Central memory CD8-positive, alpha-beta T cell (primary cell): ENCODE measurements at places on chromosomes 16 and 17.

DNA sequence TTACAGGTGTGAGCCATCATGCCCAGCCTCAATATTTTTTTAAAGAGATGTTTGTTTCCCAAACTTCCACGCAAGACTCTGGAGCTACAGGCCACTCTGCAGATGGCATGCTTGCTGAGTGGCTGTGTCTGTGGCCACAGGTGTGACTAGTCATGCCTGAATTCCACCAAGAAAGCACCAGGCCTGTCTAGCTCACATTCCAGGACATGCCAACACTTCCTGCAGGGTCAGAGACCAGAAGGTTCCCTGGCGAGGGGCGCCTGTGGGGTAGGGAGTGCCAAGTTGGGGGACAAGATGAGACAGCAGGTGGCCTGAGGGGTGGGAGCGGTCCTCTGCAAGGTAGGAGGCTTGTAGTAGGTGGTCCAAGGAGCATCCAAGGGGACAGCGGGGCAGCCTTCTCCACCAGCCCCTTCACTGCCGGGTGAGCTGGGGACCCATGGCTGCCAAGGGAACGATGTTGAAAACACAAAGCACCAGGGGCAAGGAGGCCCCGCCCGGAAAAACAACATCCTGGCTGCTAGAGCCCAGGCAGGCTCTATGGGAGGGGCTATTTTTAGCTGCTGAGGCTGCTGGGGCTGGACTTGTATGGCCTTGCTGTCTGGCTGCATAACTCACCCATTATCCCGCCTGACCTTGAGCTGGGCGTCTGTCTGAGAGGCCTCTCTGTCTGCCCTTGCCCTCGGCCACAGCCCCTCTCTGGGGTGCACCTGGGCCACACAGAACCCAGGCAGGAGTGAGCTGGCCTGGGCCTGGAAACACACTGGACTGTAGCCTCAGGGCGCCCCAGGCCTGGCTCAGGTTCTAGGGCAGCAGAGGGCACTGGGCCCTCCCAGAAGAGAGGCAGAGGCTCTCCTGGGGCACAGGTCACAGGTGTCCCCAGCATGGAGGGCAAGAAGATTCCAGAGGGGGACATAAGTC, 5.7 kb downstream of the TRIM47 start:
- peak; percentile 35 for DNase-seq

DNA sequence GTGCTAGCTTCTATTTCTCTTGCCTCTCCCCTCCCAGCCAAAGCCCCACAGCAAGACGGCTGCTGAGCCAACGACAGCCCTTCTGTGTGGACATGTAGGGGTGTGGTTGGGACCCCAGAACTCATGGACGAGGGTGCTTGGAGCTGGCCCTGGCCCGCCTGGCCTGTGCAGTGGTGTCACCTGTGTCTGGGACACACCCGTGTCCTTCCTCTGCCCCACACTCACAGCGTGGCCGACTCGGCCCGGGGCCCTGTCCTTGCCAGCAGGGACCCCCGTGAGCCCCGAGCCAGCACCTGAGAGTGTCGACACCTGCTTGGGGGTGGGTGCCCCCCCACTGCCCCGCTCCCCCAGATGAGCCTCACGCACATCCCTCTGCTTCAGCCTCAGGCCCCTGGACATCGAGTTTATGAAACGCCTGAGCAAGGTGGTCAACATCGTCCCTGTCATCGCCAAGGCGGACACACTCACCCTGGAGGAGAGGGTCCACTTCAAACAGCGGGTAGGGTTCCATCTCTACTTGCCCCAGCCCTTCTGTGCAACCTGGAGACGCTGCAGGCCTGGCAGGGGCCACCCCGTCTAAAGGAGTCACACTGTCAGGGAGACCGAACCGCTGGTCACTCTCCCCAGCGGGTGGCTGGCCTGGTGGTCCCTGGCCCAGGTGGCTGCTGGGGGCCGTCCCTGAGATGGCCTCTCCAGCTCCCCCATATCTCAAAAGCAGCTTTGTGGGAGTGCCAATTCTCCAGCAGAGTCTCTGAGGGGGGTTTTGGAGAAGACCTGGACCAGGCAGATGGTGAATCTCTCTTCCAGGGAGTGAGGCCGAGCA, 349.8 kb downstream of the SEC14L1 start:
- DNase-seq = no peak

- no peak for DNase-seq
Observed at GRCh38 chr16:66247516-66248481, 118.7 kb upstream of the CDH5 start.

DNA sequence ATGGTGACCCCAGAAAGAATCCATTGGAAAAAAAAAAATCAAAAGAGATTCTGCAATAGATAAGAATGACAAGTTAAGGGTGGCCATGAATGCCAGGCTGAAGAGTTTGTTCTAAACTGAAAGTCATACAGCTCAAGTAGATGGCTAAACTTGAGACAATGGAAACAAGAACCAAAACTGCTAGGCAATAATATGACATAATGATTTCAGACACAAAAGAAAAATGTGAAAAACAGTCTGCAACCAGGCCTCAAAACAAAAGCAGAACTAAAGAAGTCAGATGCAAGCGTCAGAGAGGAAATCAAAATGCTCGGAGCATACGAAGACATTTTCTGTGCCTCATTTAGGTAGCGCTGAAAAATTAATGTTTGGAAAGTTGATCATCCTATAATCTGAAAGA, 54.4 kb upstream of the YPEL2 start:
- no peak for DNase-seq

GRCh38 chr17:27306276-27306835, 12.4 kb downstream of the WSB1 start:
- no peak for DNase-seq

- no peak for DNase-seq
Observed at GRCh38 chr17:8658810-8659209, 28.3 kb upstream of the MYH10 start.

DNA sequence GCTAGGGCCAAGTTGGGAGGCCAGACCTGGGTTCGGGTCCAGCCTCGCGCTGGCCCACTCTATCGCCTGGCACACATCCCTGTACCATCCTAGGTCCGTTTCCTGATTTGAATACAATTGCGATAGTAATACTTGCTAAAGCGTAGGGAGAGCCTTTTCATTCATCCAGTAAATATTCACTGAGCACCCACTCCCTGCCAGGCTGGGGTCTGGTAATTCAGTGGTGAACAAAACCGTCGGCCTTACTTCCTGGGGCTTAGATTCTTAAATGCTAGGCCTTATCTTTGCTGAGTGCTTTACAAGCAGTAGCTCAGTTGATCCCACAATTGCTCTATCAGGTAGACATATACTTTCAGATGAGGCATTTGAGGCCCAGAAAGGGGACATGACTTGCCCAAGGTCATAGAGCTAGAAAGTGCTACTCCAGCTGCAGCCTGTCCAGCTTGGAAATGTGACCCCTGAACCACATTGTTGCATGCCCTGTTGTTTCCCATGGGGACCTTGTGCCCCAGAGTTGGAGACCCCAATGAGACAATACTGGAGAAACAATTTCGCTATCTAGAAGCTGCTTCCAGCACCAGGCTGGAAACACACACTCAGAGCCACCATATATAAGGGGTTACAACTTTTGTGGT, 691 bp downstream of the USB1 start:
- no peak for DNase-seq

- DNase-seq = no peak
Observed at GRCh38 chr17:12592941-12593340, 72.7 kb upstream of the MYOCD start.

DNA sequence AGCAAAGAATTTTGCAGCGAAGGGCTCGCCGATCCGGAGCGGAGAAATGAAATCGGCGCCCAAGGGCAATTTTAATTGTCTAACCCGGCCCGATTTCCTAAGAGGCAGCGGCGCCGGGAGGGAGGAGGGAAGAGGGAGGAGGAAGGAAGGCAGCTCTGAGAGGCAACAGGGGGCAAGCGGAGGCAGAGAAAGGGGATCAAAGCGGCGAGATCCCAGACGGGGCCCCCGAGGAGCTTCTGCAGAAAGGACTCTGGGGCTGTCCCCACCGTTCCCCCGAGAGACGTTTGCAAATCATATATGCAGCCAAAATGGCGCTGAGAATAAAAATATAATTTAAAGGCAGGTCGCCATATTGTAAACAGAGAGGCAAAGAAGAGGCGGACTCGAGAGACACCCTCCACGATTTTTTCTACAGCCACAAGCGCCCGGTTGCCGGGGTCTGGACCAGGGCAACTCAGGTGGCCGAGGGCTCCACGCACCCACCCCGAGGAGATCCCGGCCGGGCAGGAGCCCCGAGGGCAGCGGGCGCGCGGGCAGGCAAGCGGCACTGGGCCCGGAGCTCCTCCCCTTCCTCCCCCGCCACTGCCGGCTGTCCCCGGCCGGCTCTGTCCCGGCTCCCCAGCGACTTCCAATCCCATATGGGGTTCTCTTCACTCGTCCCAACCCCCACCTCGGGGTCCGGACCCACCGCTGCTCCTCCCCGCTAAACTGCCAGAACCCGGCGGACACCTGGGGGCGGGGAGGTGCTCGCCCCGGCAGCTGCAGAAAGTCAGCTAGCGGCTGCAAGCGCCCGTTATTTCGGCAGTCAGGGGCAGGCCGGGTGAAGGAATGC, 1.9 kb downstream of the PHF12 start:
- peak; percentile 40 for DNase-seq

DNA sequence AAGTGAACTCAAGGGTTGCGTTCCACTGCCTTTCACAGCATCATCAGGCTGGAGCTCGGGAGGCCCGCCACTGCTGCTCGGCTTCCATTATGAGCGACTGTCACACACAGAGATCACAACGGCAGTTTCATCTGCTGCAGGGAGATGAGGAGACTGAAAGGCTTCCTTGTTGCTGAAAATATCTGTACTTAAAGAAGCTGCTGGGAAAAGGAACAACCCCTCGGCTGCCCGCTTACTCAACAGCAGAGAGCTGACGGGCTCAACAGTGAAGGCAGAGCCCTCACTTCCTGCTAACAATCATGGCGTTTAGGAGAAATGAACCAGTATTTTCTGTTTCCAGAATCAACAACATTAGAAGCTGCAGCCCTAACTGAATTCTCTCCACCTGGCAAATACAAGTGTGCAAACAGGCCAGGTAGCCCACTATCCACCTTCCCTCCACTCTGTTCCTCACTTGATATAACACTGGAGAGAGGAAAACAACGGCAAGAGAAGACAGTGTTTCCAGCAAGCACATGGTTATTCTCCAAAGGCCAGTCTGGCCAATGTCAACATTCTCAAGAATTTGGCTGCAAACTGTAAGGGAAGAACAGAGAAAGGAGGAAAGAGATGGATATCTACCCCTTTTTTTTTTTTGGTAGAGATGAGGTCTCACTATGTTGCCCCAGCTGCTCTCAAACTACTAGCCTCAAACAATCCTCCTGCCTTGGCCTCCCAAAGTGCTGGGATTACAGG, 33.7 kb downstream of the MBTPS1 start:
- no peak for DNase-seq

DNA sequence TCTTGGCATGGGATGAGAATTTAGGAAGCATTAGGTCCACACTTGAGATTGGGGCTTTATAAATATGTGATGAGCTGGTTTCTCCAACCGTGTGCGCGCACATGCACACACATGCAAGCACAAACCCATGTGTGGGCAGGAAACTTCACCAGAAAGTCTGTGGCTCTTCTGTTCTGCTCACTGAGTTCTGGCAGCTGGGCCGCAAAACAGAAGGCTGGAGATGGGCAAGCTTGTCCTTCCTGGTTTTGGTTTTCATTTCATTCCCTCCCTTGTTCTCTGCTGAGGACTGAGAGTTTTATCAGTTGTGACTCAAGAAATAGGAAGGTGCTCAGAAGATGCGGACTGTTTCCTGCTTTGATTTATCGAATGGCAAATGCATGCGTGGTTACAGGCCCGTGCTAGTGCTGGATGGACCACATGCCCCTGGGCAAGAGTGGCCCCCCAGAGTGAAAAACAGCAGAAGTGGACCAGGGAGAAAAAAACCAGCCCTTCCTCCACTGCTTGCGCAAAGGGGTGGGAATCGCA, 14.1 kb downstream of the MAP3K14 start:
- no peak for DNase-seq

GRCh38 chr17:22217135-22217534, 524.8 kb downstream of the KCNJ18 start:
- DNase-seq = no peak

GRCh38 chr16:15961060-15961511, 11.7 kb downstream of the ABCC1 start:
- DNase-seq = peak; percentile 27

DNA sequence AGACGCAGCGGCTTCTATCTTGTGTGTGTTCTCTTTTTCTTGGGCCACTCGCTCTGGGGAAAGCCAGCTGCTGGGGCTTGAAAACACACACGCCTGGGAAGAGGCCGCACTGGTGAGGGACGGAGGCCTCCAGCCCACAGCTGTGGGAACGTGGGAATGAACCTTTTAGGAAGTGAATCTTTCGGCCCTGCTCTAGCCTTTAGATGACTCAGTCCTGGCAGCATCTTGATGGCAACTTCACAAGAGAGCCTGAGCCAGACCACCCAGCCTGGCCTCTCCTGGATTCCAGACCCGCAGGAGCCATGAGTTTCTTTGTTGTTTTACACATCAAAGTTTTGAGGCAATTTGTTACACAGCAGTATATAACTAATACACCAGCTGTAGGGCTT, 2.2 kb upstream of the PDPK1 start:
- DNase-seq = no peak

DNA sequence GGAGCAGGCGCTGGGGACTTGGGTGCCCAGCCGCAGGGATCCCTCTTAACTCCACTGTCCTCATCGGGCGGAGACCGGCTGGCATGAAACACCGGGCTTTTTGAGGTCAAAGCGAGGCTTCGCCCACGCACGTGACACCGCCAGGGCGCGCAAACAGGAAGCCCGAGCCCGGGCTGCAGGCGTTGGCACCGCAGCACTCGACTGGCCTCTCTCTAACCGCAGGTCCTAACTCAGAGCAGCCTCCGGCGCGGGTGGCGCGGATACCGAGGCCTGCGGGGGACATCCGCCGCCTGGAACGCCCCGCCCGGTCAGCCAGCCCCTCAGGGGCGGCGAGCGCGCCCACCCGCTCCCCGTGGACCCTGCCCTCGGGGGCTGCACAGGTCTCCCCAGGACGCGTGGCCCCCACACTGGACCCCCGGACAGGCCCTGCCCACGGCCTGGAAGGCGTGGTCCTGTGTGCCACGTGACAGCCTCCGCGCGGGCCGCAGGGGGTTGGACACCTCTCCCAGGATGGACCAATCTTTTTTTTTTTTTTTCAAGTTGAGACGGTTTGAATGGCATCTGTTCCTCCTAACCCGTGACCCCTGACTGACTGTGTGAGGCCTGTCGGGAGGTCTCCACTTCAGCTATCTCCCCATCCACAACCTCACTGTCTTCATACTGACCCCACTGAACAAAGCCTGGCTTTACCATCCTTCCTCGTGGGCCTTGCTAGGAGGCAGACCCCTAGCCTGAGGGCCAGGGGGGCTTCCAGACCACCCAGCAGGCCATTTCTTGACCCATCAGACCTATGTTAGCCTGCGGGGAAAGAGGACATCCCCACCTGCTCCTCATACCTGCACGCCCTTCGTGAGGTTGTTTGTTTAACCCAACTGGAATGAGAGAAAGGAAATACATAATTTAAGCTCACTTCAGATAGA, 8.4 kb upstream of the SLC47A2 start:
- no peak for DNase-seq

GRCh38 chr17:67217446-67217845, 27.6 kb downstream of the HELZ start:
- no peak for DNase-seq

- no peak for DNase-seq
Observed at GRCh38 chr16:57795431-57795878, 6.8 kb downstream of the KIFC3 start.
